Stimulated activated CD4-positive, alpha-beta T cell treated with anti-CD3 and anti-CD28 coated beads, Interleukin-12 subunit alpha, Interleukin-12 subunit beta, amount 100 ng/mL, for 48 hours (primary cell): ENCODE measurements at places on chromosomes 12 and 14.

GRCh38 chr14:69693801-69694729 lies 72.9 kb upstream of the SRSF5 start:
- no peak for DNase-seq

DNA sequence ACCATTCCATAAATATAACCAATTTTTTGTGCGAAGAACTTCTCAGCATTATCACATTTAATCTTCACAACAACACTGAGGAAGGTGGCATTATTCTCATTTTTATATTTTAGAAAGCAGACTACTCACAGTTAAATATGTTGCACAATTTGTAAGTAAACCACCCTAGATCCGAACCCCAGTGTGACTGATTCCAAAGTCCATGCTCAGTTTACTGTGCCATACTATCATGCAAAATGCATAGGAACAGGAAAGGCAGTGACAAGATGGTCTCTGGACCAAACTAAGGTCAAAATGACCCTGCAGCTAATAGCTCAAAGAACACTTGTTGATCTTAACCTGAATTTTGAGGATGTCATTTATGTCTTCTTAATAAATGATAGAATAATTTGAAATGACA lies 185.4 kb downstream of the GXYLT1 start:
- no peak for DNase-seq

- DNase-seq: no peak
Measured at GRCh38 chr12:3364661-3365462, 126.1 kb upstream of the PRMT8 start.

- DNase-seq: no peak
Measured at GRCh38 chr12:1174659-1175058, 183.6 kb downstream of the ERC1 start.

DNA sequence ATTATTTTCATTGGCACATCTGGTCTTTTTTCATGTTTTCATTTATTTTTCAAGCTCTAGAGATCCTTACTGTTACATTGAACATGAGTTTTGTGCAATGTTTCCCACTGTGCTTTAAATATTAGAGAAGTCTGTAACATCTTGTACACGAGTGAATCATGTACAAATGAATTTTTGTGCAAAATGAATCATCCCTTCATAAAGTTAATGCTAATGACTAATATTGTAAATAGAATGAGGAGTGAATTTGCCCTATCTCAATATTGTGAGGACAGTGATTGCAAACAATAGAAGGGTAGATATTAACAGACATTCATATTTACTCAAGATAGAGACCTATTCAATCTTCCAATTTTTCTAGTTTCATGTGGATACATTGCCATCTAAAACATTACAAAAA lies 463.3 kb upstream of the FOXG1 start:
- no peak for DNase-seq

- DNase-seq: no peak
Measured at GRCh38 chr12:26239852-26240815, 44.8 kb downstream of the SSPN start.
